ENCODE measurements at places on chromosomes 6 and 20.

- no peak for DNase-seq
Observed at GRCh38 chr6:16200321-16200883, 38.0 kb upstream of the GMPR start.

- DNase-seq, result peak; percentile 50
Observed at GRCh38 chr6:134870677-134871498, 79.0 kb downstream of the ALDH8A1 start.

- DNase-seq, result no peak
Observed at GRCh38 chr20:63574829-63575743, 1.0 kb upstream of the HELZ2 start.

- no peak for DNase-seq
Observed at GRCh38 chr6:10099529-10100140, 315.2 kb downstream of the TFAP2A start.

DNA sequence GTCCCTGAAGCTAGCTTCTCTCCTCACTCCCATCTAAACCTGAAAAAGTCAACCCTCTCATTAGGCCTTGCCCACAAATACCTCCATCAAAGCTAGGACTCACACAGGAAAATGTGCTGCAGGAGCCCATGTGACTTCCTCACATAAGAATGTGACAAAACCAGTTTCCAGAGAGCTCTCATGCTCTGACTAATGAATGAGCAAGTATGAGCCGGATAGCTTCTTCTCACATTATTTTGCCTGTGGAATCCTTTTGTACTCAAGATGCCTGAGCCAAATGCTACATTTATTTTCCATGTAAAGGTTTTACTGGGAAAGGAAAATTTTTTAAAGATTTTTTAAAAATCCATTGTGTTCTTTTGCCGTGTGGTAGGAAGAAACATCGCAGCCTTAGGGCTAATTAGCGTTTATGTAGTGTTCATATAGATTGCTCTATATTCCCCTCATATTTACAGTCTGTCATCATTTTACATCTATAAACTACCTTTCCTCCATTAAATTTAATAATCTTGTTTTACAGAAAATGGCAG lies 68.6 kb upstream of the CCN6 start:
- DNase-seq, result no peak

DNA sequence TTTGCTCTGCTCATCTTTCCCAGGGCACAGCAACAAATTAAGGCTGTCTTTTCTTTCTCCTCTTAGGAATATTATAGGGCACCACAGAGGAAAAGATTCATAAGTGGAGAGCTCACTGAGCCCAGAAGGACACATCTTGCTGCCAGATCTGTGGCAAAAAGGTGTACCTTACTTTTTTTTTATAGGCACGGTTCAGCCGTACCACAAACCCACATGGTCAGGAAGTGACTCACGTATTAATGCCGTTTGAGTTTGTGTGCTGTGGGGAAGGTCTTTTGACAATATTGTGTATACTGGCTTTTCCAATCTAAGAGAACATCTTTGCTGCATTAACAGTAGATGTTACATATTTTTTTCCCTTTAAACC lies 28.4 kb downstream of the PAQR8 start:
- peak; percentile 36 for DNase-seq

DNA sequence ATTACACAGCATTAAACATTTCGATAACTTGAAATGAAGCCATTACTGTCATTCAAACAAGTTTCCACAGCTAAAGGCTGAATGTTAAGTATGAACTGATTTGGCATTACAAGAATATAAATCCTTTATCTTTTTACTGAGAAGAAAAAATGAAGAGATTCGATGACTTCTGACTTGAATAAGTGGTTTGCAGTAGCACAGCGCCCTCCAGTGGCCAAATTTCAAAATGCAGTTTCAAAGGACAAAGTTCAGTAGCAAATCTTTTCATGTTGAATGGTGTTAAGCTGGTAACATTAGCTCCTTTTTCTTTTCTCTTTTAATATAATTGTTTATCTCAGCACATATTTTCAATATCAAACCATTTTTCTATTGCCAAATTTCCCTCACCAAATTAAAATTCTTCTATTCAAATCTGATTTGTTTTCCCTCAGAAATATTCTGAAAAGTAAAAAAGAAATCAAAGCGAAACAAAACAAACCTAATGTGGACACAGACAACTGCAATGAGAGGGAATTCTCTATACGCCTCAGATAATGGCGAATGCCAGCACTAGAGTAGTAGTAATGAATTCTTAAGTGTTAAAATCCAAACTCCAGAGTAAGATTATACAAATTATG lies 145.7 kb downstream of the BTBD9 start:
- DNase-seq, result peak; percentile 7

- no peak for DNase-seq
Observed at GRCh38 chr6:66854014-66854413, 1147.0 kb upstream of the EYS start.

- no peak for DNase-seq
Observed at GRCh38 chr20:48194583-48194982, 409.3 kb upstream of the SULF2 start.

- DNase-seq, result no peak
Observed at GRCh38 chr20:62603021-62603906, 39.0 kb upstream of the SLCO4A1 start.

GRCh38 chr6:5762561-5762968 lies 244.2 kb downstream of the NRN1 start:
- DNase-seq, result no peak

DNA sequence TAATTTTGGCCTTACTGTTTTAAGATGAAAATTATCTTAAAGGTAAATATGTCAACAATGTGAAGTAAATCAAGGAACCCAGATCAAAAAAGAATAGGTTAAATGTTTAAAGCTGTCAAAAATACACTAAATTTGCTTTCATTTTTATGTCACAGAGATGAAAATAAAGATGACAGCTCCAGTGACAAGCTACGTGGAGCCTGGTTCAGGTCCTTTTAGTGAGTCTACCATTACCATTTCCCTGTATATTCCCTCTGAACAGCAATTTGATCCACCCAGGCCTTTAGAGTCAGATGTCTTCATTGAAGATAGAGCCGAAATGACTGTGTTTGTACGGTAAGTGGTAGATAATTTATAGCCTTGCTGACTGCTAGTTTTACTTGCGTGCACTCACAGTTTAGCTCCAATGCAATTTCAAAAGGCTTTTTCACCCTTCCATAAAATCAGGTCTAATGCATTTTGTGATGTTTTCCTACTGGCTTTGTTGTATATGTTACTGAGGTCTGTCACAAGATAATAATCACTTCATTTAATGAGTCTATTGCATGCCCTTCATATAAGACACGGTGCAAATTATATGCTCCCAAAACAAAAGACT lies 1.9 kb downstream of the HEBP2 start:
- DNase-seq, result no peak

DNA sequence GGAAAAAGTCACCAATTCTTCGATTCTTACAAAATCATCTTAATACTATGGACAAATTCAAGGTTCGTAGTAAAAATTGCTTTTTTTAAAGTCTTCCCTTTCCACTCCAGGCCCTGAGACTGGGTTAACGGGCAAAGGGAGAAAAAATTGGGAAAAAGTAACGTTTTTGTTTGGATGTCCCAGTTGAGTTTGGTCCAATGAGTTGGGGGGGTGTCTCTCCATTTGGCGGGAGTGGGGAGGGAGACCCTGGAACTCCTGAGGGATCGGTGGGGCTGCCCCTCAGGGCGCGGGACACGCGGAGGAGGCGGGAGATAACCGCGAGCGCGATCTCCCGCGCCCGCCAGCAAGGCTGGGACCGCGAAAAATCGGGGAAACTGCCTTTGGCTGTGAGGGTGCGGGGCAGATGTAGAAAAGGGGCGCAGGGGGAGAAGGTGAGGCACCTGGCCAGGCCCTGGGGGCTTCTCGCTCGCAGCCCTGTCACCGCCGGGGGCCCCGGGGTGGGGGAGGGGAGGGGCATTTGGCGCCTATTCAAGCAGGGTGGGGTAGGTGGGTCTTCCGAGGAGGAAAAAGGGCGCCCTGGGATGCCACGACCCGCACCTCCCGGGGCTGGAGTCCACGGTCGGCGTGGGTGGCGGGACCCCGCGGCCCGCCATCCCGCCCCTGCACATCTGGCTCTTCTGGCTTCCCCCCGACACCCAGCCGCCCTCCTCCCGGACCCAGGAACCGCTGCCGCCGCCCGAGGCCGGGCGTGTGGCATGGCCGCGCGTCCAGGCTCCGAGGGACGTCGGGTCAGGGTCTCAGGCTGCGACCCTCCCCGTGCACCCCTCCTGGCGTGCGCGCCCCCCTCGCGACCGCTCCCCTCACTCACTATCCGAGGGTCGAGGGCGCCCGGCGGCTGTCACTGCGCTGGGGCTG lies 595 bp downstream of the FBXO5 start:
- DNase-seq, result no peak

DNA sequence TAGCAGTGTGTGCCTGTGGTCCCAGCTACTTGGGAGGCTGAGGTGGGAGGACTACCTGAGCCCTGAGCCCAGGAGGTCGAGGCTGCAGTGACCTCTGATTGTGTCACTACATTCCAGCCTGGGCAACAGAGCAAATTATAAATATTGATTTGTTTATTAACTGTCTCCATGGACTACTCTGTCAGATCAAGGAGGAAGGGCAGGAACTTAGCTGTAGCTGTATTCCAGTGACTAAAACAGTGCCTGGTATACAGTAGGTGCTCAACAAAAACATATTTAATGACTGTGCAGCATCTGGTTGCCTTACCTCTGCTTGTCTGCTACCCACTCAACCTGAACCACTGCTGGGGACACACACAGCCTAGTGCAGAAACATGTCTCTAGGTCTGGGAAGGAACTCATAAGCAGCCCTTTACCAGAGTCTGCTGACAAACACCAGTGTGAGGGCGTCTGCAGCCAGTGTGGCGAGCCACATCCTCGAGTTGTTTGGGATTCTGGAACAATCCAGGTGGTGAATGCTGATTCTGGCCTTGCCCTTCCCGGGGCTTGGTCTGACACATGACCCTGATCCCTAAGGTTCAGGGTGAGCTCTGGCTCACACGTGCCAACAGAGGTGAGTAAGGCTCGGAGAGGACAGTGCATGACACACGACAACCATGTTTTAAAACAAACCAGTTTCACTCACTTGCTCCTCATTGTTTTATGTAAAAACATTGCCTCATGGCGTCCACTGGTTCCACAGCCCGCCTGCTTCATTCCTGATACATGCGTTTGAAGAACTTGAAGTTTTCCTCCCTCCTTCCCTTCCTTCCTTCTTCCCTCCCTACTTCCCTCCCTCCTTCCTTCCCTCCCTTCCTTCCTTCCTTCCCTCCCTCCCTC lies 117.9 kb upstream of the ZNF217 start:
- DNase-seq, result no peak

DNA sequence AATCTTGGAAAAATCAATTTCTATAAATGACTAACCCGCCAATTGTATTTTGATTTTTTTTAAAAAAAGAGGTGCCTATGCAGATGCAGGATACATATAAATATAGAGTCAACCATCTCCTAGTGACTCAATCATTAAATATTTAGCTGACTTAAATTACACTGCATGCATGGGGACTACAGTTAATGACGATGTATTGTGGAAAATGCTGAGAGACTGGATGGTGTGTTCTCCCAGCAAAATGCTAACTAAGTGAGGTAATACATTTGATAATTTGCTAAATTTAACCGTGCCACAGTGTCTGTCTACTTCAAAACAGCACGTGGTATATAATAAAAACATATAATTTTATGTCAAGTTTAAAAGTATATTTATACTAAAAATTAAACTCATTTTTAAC lies 341.6 kb downstream of the PRKN start:
- DNase-seq, result no peak

- no peak for DNase-seq
Observed at GRCh38 chr20:49165611-49166010, 22.5 kb downstream of the STAU1 start.

DNA sequence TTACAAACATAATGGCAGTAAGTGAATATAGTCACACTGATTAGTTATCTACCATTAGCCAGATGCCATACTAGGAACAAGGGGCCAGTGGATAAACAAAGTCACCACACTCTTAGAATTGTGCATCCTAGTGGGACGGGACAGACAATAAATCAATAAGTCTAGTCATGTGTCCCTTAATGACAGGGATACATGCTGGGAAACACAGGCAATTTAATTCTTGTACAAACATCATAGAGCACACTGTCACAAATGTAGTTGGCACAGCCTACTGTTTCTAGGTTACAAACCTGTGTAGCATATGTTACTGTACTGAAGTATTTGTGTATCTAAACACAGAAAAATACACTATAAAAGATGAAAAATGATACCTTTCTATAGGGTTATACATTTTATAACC lies 123.0 kb upstream of the FAM184A start:
- DNase-seq, result no peak

- no peak for DNase-seq
Observed at GRCh38 chr20:44518248-44518647, 3.6 kb downstream of the SERINC3 start.

- no peak for DNase-seq
Observed at GRCh38 chr6:455006-455585, 63.5 kb downstream of the IRF4 start.
